ENCODE measurements at places on chromosomes 11 and 22.

DNA sequence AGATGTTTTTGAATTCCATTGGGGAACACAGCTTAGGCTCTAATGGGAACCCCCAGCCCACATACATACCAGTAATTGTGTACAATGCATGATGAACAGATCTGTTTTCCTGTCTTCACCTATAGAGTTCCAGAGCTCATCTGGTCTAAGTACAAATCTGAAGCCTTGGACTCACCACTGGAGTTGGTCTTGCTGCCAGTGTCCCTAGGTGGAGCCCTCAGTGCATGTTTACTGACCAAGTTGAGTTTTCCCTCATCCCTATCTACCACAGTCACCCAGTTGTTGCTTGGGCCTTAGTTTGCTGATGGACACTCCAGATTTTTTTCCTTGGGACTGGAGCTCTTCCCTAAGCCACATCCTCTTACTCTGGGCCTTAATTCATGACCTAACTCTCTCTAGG, 159.2 kb upstream of the DDI1 start:
- no peak for DNase-seq

- no peak for DNase-seq
Observed at GRCh38 chr11:115393950-115394349, 110.3 kb downstream of the CADM1 start.

DNA sequence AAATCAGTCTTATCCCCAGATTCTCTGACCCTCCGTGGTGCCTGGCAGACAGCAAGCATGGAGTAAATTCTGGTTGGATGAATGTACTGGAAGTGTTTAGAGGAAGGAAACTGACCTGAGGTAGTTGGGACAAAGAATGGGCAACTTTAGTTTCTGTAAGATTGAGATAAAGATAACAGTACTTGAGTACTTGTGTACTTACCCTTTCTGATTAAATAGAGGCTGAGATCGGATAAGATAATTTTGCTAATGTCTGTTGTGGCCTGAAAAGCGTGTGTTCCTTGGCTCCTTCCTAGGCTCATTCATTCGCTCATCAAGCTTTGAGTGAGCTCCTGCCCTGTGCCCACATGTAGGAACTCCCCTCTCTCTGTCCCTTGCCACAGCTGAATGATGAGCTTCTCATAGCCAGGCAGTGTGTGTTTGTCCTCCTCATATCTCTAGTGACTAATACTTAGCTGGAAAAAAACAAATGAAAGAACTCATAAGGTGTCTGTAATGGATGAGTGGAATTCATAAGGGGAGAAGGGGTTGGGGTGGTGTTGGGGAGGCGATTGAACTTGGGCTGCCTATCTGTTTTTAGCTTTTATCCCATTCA, 118.1 kb downstream of the DBX1 start:
- no peak for DNase-seq

DNA sequence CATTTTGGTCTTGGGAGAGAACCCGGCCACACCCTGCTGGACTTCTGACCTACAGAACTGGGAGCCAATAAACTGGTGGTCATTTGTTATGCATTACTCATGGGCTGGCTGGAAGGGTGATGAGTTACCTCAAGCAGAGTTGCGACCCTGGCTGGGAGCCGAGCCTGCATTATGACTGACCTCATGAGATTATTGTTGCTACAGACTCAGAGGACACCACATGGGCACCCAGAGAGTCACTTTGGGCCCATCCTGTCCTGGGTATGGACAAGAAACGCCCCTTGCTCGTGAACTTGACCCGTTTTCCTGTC, 531.7 kb downstream of the TBC1D22A start:
- DNase-seq = no peak

GRCh38 chr11:67691149-67691548, 16.7 kb upstream of the ALDH3B2 start:
- no peak for DNase-seq

- DNase-seq = no peak
Observed at GRCh38 chr11:1642288-1643145, 12.9 kb downstream of the KRTAP5-5 start.

GRCh38 chr11:85685820-85686459, at the start of gene CCDC89:
Gene CCDC89 (minus strand): TSS chr11:85686195. CDS start chr11:85686130, 65 bp downstream.
- no peak for DNase-seq

All from stimulated activated CD8-positive, alpha-beta memory T cell treated with anti-CD3 and anti-CD28 coated beads, Interleukin-7, amount 100 ng/mL, for 1 hour (primary cell).